ENCODE measurements at places on chromosomes 5 and 9.

GRCh38 chr5:172353846-172354245 lies 70.3 kb upstream of the UBTD2 start:
- no peak for DNase-seq

- DNase-seq, result peak; percentile 78
Measured at GRCh38 chr9:132901858-132902831, 23.4 kb downstream of the SPACA9 start.

DNA sequence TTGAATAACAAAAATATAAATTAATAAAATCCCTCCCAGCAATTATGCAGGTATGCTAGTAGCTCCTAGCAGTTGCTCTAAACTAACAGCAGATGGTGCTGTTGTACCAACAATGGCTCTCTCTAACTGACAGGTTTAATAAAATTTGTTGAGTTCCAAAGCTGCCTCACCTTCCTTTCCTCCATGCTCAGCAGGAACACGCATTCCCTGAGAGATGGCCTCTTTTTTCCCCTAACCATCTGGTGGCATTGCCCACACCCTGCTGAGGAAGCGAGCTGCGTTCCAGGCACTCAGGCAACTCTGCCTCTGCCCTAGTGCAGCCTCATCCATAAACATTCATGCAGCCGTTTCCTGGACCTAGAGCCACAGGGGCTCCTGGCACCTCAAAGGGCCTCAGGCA lies 106.2 kb downstream of the KLHL3 start:
- peak; percentile 46 for DNase-seq

DNA sequence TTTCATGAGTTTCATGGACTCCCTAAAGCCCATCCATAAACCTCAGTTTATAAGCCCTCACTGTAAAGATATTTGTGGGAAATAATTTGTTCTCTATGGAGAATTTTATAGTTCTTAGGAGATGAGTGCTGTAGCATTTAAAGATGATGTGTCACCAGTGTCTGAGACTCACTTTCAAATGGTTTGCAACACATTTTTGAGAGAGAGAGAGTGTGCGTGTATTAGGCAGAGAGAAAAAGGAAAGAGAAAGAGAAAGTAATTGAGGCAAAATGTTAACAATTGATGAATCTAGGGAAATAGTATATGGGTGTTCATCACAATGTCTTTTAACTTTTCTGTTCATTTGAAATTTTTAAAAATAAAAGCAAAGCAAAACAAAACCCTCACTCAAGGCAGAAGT lies 479.0 kb downstream of the ZSWIM6 start:
- no peak for DNase-seq

GRCh38 chr5:127707209-127707608 lies 4.0 kb downstream of the CCDC192 start:
- no peak for DNase-seq

- DNase-seq, result no peak
Measured at GRCh38 chr5:67475489-67475888, 278.9 kb upstream of the CD180 start.

- DNase-seq, result no peak
Measured at GRCh38 chr9:7287065-7287464, 512.5 kb downstream of the DMAC1 start.

GRCh38 chr9:98159301-98159700 lies 33.1 kb downstream of the CORO2A start:
- DNase-seq, result no peak

- DNase-seq, result no peak
Measured at GRCh38 chr5:139391570-139392323, 2.0 kb upstream of the MZB1 start.

DNA sequence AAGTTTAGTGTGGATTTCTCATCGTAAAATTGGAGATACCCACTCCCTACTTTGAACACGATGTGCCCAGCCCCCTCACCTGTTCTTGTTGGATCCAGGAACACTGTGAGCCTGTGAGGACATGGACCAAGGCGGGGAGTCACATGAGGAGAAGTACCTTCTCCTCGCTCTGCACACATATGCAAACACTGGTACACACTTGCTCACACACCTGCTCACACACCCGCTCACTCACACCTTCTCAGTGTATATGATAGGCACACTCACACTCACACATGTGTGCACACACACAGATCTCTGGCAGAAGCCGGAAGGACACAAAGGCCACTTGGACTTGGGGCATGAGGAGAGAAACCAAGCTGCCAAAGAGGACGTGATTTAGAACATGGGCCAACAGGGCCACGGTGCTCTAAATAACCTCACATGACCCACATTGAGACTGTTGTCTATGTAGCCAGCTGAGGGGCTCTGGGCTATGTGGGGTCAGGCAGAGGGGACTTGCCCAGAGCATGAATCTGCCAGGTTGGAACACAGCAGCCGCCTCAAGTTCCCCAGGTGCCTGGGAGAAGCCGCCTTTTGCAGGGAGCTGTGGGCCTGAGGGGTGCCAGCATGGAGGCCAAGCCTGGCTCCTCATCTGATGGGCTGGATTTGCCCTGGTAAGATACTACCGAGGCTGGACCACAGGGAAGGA lies 283.0 kb upstream of the IRX4 start:
- no peak for DNase-seq

DNA sequence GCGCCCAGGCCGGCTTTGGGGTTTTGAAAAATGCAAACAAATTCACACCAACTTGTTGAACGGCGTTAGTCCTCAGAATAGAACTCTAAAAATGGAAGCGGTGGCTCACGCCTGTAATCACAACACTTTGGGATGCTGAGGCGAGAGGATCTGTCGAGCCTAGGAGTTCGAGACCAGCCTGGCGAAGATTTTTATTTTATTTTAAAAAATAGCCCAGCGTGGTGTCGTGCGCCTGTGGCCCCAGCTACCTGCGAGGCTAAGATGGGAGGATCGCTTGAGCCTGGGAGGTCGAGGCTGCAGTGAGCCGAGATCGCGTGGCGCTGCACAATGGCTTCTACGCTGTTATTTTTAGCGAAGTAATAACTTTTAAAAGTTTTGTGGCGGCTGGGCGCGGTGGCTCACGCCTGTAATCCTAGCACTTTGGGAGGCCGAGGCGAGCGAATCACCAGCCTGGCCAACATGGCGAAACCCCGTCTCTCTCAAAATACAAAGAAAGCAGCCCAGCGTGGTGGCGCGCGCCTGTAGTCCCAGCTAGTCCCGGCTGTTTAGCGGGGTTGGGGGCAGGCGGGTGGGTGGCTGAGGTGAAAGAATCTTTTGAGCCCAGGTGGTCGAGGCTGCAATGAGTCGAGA lies 694 bp upstream of the PLIN2 start:
- peak; percentile 57 for DNase-seq

DNA sequence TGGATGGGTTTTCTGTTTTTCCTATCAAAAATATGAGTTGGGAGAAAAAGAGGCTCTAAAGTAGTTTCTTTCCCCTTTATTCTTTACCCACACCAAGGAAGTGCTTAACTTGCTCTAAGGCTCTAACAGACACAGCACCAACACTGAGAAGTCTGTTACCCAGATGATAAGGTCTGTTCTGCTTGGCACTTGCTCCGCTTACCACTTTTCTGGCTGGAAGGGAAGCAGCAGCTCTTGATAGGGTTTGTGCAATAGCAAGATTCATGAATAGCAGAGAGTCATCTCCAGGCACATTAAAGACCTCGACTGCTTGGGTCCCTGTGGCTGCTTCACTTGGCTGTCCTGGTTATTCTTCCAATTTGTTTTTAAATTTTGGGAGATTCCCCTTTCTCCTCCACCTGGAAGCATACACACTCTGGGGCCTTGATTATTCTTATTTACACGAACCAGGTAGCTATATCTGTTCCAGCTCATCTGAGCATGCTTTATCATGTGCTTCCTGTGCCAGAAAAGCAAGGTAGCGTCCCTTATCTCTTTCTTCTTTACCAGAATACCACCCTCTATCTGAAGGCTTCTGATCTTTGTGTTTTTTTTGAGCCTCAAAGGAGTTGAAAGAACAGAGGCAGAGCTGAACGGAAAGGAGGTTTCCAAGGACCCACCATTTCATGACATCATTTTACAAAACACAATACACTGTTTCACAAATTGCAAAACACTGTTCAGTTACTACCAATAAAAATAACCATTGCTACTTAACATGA lies 24.8 kb downstream of the PPP3R2 start:
- no peak for DNase-seq

GRCh38 chr9:61674465-61674864 lies 484.6 kb downstream of the SPATA31A7 start:
- no peak for DNase-seq

GRCh38 chr9:115165233-115165632 lies 47.3 kb upstream of the TNC start:
- no peak for DNase-seq

- DNase-seq, result no peak
Measured at GRCh38 chr5:40716000-40716399, 36.3 kb downstream of the PTGER4 start.

DNA sequence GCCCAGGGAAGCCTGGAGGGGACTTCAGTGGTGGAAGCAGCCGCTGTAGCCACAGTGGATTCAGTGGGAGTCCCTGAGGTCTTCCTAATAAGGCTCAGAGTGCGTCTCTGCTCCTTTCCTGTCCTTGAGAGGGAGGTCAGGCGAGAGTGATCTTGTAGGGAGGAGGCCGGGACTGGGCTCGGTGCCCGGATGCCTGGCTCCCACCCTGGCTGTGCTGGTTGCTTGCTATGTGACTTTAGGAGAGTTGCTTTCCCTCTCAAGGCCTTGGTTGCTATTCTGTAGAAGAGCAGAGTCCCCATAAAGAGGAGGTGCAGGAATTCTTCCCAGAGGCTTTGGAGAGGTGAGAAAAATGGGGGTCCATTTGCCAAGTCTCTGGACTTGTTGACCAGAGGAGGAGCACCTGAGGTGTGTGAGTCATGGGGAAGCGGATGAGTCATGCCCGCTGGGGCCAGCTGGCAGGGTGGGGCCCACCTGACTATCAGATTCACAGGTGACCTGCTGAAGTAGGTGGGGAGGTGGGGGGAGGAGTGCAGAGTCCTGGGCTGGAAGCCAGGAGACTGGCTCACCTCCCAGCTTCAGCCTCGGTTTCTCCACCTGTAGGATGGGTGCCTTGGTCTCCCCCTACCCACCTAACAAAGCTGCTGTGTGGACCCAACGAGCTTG lies 13.8 kb downstream of the GSN start:
- DNase-seq, result no peak

DNA sequence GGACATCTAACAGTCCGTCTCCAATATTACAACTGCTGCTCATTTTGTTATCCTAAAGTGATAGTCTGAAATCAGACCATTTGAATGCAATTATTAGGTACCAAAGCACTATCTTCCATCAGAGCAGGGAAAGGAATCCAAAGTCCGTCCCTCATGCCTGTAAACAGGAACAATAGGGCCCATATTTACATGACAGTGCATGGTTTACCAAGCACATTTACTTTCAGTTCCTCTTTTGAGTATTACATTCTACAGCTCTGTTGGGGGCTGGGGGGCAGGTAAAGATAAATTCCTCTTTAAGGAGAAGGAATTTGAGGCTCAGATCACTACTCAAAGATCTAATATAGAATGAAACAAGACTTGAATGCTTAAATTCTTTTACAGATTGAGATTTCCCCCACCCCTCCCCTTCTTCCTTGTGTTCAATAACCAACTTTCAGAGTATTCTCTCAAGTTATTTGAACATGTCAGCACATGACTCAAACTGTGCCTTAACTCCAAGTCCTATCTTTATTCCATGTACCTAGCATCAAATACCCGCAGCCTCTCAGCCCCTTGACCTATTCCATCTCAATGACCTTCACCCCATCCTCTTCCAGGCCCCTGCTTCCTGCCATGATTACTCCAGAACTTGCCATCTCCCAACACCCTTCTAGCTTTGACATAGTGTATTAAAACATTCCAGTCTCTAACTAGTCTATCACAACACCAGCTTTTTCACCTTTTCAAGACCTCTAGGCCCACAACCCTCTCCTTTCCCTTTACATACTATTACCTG lies 71.0 kb downstream of the BRINP1 start:
- DNase-seq, result peak; percentile 53

GRCh38 chr5:126462239-126463014 lies 39.2 kb downstream of the GRAMD2B start:
- DNase-seq, result no peak

GRCh38 chr9:100058699-100059579 lies 39.9 kb downstream of the ERP44 start:
- no peak for DNase-seq

DNA sequence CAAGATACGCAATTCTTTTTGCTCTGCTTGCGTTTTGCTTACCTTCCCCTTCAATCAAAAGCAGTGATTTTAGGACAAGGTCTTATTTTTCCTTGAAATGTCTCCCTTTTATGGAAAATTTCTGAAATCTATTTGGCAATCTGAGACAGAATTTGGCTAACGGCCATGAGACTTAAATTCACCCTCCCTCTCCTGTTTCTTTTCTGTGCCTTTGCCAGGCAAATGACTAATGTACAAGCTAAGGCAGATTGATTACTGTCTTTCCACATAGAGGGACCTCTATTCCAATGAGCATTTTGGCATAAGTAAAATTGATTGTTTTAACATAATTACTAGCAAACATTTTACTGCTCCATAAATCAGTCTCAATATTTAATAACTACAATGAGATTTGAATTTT lies 31.7 kb downstream of the FAM81B start:
- no peak for DNase-seq

- DNase-seq, result no peak
Measured at GRCh38 chr5:156680831-156681230, 169.3 kb upstream of the PPP1R2B start.

Data from WTC11 (cell line).